ENCODE measurements at places on chromosomes 2 and 18.

DNA sequence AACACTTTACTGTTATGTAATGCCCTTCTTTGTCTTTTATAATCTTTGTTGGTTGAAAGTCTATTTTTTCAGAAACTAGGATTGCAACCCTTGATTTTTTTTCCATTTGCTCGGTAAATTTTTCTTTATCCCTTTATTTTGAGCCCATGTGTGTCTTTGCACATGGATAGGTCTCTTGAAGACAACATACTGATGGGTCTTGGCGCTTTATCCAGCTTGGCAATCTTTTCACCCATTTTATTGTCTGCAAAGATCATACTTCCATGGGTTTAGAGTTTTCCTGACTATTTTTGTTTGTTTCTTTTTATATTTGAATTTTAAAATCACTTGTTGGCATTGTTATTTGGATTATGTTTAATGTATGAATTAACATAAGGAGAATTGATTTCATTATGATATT, 27.0 kb downstream of the ACOXL start:
- DNase-seq: no peak

GRCh38 chr2:167289651-167290410, 401.6 kb downstream of the XIRP2 start:
- DNase-seq: no peak

DNA sequence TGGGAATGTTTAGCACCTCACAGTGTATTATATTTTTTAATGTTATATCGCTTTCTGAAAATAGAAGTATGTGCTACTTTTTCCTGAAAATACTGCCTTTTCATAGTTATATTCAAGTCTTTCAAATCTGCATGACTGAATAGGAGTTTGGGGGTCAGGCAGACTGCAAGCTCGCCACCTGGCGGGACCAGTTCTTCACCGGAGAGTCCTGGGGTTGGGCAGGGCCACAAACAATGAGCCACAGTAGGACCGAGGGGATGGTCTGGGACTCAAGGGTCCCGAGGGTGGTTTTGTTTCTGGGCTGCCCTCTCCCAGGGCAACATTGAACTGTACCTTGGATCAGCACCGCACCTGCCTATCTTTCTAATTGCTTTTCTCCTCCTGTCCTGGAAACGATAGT, 70.6 kb downstream of the VWA3B start:
- DNase-seq: no peak

- no peak for DNase-seq
Measured at GRCh38 chr18:2559249-2559648, 12.1 kb downstream of the METTL4 start.

DNA sequence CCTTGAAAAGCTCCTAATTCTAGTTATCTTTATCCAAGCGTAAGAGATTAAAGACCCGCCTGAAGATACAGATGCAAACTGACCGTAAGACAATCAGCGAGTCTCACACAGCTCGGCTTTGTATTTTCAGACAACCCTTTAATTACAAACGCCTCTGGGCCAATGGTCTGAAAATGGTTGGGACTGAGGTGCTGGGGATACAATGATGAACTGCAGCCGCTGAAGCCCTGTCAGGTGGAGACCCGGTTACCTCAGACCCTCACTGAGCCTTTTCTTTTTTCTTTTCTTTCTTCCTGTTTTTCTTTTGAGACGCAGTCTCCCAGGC, 715 bp upstream of the CFAP36 start:
- no peak for DNase-seq
